Lung microvascular endothelial cell (primary cell): ENCODE measurements at places on chromosomes 2 and 18. TPM values are rescaled to one million over a fixed set of nuclear protein-coding genes. Genes with fewer than 3 reads are reported as not detected.

DNA sequence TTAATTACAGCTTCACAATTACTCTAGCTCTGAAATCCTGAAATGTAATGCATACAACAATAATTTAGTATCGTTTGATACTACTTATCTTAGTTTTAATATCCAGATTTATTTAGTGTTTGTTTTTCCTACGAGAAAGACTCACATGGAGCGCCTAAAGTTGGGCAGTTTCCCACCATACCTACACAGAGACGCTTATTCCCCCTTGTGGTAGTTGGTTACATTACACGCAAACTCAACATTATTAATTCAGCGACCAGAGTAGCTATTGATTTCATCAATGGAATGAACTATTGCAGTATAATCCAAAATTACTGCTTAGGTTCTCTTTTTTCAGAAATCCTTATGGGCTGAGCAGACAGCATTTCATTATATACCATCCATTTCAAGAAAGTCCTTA lies 164.0 kb upstream of the REG3G start:
- no peak for DNase-seq

- peak; percentile 44 for DNase-seq
Observed at GRCh38 chr2:18599509-18600254, 10.3 kb upstream of the NT5C1B start.

GRCh38 chr2:191115391-191115790 lies 35.4 kb downstream of the STAT4 start:
- no peak for DNase-seq

DNA sequence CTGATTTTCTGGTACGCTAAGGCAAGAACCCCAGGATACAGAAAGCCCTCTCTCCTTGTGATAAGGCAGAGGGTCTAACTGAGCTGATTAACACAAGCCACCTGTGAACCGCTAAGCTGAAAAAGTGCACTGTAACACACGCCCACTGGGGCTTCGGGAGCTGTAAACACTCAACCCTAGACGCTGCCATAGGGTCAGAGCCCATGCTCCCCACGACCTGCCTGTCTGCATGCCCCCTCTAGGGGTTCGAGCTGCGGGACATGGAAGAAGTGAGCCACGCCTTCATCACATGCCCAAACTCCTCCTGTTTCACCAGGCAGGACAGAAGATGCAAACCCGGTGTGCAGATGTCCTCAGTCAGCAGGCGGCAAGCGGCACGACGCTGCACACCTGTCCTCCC lies 173.9 kb upstream of the RAB12 start:
- DNase-seq = no peak

- peak; percentile 92 for DNase-seq
Observed at GRCh38 chr2:216596236-216596979, 36.8 kb upstream of the IGFBP2 start.

DNA sequence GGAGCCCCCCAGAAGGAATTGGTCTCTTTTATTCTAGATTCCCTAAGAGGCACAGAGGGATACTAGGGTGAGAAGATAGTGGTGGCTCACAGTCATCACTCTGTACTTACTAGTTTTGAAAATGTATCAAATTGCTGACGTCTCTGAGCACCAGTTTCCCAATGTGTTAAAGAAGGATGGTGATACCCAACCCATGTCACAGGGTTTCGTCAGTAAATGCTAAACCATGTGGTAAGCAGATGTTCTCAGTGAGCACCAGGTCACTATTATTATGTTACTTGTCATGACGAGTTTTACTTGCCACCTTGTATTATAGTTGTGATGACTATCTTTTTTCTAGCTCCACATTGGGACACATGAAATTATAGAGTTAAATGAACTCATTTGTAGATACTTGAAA lies 54.7 kb downstream of the NEDD4L start:
- no peak for DNase-seq

DNA sequence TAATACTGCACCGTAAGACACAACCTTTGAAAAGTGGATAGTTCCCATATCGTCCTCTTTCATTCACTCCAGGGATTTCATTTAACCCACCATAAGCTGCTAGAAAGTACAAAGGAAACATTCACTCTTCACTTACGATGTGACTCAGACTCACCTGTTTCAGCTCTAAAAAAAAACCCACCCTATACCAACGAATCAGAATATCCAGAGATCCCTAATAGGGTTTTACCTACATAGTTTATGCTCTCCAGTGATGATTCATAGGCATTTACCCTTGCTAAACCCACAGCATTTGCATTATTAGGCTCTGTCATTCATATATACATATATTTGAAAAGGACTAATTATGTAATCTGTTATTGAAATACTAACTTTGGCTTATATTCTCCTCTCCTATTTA lies 60.2 kb downstream of the PRPF40A start:
- no peak for DNase-seq

DNA sequence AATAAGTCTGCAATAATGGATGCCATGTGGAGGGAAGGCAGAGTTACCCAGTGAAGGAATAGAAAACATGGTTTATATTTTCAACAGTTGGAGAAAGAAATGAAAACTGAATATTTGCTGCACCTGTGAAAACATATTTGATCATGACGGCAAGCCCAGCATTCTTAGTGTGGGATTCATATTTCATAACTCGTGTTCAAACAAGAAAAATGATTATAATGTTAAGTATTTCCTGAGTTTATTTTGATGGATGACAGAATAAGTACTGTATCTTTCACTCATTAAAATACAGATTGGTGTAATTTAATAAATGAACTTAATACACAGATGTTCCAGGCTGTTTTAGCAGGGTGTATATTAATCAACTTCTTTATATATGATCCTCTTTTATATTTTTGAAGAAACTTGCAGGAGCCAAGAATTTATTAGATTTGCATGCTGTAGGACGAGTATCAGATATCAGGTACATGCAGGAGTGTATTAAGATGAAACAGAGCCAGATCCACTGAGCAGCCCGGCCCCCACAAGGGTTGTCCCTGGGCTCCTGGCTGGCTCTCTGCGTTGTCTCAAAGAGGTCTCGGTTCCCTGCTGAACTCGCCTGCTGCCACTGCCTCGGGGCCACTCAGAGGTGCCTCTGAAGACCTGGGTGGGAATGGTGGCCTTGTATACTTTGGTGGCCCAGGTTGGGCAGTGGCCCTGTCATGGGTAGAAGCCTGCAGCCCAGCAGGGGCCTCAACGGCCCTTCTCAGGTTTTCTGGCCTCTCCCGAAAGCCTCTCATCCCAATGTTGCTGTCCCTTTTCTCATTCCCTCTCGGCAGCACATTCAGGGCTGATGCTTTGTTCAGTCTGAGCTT lies 95.0 kb upstream of the LDAH start:
- DNase-seq = peak; percentile 15

- no peak for DNase-seq
Observed at GRCh38 chr2:85073033-85073432, 60.2 kb upstream of the TCF7L1 start.

DNA sequence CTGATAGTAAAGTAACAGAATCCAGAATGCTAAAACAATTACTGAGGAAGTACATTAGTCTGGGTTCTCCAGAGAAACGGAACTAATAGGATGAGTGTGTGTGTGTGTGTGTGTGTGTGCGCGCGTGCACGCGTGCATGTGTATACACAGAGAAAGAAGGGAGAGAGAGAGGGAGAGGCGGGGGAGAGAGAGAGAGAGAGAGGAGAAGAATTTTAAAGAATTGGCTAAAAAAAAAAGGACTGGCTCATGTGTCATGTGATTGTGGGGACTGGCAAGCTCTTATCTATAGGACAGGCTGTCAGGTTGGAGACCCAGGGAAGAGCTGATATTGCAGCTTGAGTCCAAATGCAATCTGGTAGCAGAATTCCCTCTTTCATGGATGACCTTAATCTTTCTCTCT lies 976.2 kb upstream of the CDH2 start:
- DNase-seq = no peak

- no peak for DNase-seq
Observed at GRCh38 chr2:98463988-98464771, 19.5 kb downstream of the INPP4A start.

DNA sequence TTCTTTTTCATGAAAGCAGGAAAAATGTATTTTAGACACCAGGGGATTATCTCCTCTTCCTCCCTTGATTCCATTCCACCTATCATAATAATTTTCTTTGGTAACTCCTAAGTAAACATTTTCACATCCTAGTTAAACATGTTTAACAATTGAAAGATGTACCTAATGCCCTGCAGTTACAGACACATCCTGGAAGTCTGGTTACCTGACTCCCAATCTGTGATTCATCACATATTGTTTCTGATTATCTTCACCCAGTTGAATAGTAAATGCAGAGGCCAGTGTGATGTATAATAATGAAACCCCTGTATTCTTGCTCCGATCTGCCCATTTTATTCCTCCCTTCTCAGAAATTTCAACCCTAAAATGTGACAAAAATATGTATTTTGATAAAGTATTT lies 1237.6 kb upstream of the LRRTM1 start:
- no peak for DNase-seq

DNA sequence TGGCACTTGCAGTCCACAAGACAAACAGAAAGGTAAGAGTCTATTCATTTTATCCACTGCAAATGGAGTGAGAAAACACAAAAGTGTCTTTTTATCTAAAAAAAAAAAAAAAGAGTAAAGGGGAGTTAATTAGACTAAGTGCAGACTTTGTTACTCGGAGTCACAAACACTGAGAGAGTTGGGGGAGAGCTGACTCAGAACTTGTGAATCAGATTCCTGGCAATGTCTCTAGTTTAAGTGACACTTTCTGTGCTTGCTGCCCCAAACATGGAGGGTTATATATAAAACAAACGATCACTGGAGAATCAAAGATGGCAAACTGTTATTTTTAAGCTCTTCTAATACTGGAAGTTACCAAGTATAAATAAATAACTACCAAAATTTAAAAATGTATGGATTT lies 505.8 kb upstream of the NRP2 start:
- no peak for DNase-seq

ZNF396 gene
- total RNA-seq = 0.22 and 0.60 TPM in 2 replicates

FAM117B gene
- total RNA-seq = 1.8 and 2.0 TPM in 2 replicates

ANO7 gene
- total RNA-seq = 0.65 and 2.6 TPM in 2 replicates

ARMC9 gene
- total RNA-seq = 3.5 and 4.2 TPM in 2 replicates

PIEZO2 gene
- total RNA-seq = 169 and 256 TPM in 2 replicates

KRTCAP3 gene
- total RNA-seq = not detected in 2 replicates

KANSL3 gene
- total RNA-seq = 16.3 and 21.6 TPM in 2 replicates

NCK2 gene
- total RNA-seq = 33.1 and 47.8 TPM in 2 replicates

SGPP2 gene
- not detected in 2 replicates for total RNA-seq

STAMBP gene
- total RNA-seq = 8.9 and 13.3 TPM in 2 replicates

LRRTM4 gene
- total RNA-seq = not detected in 2 replicates

LAMA3 gene
- 2.4 and 2.8 TPM in 2 replicates for total RNA-seq

GALR1 gene
- not detected in 2 replicates for total RNA-seq
